ENCODE measurements at places on chromosomes 7 and 10. TPM values are rescaled to one million over a fixed set of nuclear protein-coding genes. Genes with fewer than 3 reads are reported as not detected.
A peak's percentile ranks its signal among the peaks of the same experiment; 100 is the strongest.

DNA sequence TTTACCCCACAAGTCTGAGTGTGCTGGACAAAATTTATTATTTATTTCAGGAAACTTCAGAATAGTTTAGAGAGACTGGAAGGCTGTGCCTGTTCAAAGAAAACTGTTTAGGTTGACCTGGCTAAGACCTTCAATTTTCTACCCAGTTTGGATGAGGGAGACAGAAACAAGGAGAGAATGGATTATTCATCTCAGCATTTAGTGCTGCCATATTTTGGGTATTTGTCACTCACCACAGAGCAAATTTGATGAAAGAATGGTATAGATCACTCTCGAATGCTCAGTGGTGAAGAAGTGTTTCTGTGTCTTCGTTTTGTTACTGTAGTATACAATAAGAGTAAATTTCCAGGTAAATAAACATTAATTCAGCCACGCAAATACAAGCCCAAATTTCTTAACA lies 71.8 kb downstream of the SEMA3C start:
- DNase-seq, result no peak

GRCh38 chr7:14734839-14735321 lies 167.7 kb downstream of the DGKB start:
- peak; percentile 9 for DNase-seq

- DNase-seq, result no peak
These were observed 287.9 kb downstream of the TNS3 start for GRCh38 chr7:47293884-47294555.

- no peak for DNase-seq
These were observed 9.8 kb downstream of the RHBDD2 start for GRCh38 chr7:75888464-75889222.

GRCh38 chr7:120998996-120999565 lies 10.6 kb downstream of the CPED1 start:
- DNase-seq, result no peak

- DNase-seq, result no peak
These were observed 28.2 kb downstream of the UMAD1 start for GRCh38 chr7:7668706-7669105.

GRCh38 chr7:107638594-107638993 lies 22.0 kb upstream of the SLC26A4 start:
- no peak for DNase-seq

The IKZF5 gene
- polyA plus RNA-seq, result 21.1 TPM

All from renal pelvis (tissue), 12 donors.